ENCODE measurements at places on chromosomes 6 and 20. TPM values are rescaled to one million over a fixed set of nuclear protein-coding genes. Genes with fewer than 3 reads are reported as not detected.
A peak's percentile ranks its signal among the peaks of the same experiment; 100 is the strongest.

DNA sequence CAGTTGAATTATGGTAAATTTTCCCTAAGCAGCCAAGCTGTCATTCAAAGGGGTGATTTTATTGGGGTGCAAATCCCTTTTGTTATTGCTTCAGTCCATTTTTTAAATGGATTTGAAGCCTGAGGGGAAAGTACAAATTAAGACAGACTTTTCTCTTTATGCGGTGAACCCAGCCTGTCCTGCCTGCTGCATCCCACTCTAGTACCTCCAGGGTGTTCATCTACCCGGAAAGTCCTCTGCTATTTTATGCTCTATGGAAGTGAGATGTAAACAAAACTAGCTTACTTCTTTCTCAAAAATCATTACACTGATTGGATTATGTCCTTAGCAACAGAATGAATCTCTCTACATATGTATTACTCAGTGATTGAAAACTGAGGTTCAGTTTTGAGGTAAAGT is 1088.9 kb upstream of the CITED2 start:
- no peak for DNase-seq

DNA sequence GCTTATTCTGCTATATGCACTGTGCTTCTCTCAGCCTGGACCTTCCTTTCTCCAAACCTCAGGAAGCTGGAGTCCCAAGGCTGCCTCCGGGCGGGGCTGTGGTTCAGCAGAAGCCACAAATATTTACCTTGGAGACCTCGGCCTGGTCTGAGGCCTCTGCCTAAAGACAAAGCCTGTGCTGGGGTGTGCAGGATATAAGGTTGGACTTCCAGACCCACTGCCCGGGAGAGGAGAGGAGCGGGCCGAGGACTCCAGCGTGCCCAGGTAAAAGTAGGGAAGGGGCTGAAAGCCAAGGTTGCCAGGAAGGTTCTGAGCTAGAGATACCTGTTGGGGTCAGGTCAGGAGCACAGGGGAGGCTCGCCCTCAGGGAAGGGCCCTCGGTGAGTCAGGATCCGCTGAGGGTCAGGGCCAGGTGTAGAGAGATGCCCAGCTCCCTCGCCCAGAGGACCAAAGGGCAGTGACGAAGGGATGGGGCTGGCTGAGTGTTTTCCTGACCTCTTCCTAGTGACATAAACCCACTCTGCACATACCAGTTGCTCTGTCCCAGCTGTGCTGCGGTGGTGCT is at the start of gene BPIFB1:
TSS of gene BPIFB1 (plus strand) at position 224 of the 565 bp plus-strand sequence. CDS start 2,860 bp downstream, outside the sequence.
- no peak for DNase-seq

DNA sequence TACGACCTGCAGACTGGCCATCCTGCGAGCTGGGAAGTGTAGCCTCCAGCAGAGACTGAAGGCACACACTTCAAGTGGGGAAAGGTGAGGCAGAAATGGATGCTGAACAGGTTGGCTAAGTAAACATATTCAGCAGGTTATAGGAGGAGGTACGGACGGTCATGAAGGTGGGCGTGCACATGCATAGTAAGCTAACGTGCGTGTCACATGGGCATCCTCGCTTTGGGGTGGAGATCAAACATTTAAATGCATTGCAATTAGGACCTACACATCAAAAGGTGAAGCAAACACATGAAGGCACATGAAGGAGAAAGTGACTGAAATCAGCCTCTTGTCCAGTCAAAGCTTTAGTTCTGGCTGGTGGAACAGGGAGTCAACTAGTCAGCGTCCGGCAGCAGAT is 305.6 kb upstream of the EXOC2 start:
- no peak for DNase-seq

- no peak for DNase-seq
Observed at GRCh38 chr6:168939041-168939440, 314.6 kb downstream of the THBS2 start.

- no peak for DNase-seq
Observed at GRCh38 chr6:85250586-85251220, 199.2 kb upstream of the NT5E start.

GRCh38 chr6:130945401-130945919 is 117.6 kb downstream of the EPB41L2 start:
- DNase-seq: no peak

DNA sequence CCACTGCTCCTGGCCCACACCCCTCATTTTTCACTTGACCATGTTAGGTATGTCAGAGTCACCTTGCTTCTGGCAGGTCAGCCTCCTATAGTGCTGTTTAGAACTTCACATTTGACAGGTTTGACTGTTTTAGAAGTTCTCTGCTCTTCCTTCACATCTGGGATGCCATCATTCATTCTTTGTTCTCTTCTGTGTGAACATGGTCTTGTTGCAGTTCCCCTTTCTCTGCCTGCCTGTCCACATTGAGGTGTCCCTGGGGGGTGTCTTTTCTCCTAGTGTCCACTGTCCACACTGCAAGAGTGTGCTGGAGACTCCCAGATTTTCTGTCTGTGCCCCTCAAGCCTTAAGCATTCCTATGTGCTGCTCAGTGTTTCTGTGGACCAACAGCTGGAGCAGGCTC is 89.5 kb downstream of the JARID2 start:
- DNase-seq: no peak

DNA sequence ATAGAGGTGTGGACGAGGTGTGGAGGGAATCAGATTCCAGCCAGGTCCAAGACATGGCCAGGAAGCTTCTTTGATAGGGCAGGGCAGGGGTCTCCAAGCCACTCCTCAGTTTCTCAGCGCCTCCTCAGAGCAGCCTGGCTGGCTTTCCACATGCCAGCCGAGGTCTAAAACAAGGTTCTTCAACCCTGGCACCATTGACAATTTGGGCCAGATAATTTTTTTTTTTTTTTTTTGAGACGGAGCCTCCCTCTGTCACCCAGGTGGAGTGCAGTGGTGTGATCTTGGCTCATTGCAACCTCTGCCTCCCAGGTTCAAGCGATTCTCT is 21.3 kb upstream of the CHMP4B start:
- DNase-seq: no peak

DNA sequence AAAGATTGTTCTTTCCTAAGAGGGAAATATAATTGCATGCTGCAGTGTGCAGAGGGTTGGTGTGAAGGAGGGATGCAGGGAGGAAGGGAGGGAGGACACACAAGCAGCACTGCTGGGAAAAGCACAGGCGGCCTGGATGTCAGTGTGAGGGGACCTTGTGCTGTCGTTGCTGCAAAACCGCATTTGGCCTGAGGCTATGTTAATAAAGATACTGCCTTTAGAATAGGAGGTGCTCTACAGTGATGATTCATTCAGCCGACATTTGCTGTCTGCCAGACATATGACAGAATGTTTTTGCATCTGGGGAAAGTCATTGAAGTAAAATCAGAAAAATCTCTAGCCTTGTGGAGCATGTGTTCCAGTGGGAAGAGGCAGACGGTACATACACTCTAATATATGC is 50.5 kb upstream of the TRIM26 start:
- peak; percentile 82 for DNase-seq

- DNase-seq: no peak
Observed at GRCh38 chr6:125375821-125376220, 74.1 kb upstream of the HDDC2 start.

DNA sequence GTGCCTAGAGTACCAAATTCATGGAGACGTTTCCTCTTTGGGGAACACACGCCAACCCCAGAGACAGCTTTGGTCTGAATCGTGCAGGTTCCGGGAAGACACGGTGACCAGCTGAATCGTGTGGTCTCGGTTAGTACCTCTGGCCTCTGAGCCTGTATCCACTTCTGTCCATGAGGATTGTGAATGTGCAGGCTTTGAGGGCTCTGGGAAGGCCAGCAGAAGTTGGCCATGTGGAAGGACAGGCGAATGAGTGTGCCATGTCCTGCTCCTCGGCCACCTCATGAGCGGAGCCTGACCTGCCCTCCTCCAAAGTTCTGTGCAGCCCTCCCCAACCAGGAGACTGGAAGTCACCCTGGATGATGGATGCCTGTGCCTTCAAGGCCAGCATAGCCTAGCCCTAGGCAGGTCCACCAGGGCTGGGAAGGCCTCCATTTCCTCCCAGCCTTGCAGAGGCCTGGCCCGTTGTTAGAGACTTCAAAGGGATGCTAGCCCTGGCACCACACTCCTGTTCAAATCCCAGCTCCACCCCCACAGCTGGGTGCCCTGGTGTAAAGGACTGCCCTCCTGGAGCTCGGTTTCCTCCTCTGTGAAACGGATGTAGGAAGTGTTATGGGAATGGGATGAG is 1.7 kb upstream of the TMEM74B start:
- no peak for DNase-seq

GRCh38 chr6:45845567-45845966 is 170.1 kb downstream of the CLIC5 start:
- no peak for DNase-seq

GRCh38 chr6:15897063-15897876 is 231.6 kb upstream of the MYLIP start:
- peak; percentile 45 for DNase-seq

- DNase-seq: peak; percentile 45
Observed at GRCh38 chr6:33082702-33083101, 6.9 kb downstream of the HLA-DPB1 start.

DNA sequence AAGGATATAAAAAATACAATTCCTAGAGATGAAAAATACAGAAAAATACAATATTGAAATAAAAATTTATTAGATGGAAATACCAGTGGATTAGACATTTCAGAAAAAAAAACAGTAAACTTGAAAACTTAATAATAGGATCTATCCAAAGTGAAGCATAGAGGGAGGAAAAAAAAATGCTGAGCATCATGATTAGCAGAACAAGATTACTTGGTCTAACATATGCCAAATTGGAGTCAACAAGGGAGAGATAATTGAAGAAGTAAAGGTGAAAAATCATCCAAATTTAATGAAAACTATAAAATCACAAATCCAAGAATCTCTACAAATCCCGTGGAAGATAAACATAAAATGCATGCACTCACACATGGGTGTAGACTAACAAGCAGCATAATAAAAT is 166.2 kb upstream of the BMP5 start:
- no peak for DNase-seq

DNA sequence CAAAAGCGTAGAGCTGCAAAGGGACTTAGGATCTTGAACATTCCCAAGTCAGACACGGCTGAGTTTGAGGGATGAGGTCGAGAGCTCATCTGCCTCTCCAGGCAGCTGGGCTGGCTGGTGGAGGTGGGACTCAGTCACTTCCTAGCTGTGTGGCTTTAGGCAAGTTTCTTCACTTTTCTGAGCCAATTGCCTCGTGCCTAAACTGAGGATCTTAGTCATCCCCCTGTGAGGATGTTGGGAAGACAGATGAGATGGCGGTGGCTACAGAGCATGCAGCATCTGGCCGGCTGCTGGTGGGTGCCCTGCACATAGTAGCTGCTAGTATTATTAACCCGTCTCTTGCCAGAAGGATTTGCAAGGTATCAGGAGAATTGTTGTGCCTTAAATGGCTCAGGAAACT is 27.5 kb downstream of the TFAP2C start:
- DNase-seq: no peak

- no peak for DNase-seq
Observed at GRCh38 chr6:87932361-87932760, 115.3 kb upstream of the SPACA1 start.

- no peak for DNase-seq
Observed at GRCh38 chr6:159754959-159755914, 6.6 kb upstream of the ACAT2 start.

- no peak for DNase-seq
Observed at GRCh38 chr6:169208011-169208410, 45.6 kb downstream of the THBS2 start.

DNA sequence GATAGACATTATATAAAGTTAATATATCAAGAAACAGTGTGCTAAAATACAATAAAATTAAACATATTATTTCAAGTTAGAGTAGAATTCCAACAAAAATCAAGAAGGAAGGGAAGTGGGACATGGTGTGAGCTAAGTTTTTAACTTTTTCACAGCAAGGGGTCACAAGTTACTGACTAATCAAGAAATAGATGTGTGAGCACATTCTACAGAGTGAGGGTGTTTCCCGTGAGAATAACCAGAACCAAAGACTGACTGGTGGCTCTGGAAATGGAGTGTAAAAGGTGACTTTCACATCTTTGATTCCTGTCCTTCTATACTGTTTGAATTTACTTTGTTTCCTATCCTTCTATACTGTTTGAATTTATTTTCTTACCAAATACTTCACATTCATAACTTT is 206.6 kb downstream of the TASP1 start:
- no peak for DNase-seq

DNA sequence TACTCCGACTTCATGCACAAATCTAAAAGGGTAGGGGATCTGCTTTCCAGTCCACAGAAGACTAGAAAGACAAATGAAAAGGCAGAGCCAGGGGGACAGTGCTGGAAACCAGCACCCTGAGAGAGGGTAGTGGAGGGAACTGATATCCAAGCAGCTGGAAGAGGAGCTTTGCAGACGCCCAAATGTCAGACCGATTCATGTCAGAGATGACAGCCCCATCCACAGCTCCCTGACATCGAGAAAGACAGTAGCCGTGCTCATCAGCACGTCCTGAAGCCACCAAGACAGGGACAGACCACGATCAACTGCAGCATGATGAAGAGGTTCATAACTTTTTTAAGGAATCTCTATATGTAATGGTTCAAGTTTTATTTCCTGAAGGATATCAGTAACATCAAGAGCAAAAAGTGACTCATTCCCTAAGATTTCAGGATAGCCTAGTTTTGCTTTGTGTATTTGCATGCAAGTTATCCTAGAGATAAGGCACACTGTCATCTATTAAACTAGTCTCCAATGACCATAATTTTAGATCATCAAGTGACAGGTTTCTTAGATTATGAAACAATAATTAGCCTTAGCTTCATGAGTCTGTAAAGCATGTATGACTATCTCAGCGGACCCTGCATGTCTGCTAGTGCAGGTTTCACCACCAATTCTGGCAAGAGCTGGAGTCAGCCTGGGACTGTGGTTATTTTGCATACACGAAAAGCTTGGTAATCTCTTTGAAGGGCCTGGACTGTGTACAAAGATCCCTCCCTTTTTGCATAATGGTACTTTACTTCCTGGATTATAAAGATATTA is 43.0 kb downstream of the PRDM1 start:
- peak; percentile 76 for DNase-seq

DNA sequence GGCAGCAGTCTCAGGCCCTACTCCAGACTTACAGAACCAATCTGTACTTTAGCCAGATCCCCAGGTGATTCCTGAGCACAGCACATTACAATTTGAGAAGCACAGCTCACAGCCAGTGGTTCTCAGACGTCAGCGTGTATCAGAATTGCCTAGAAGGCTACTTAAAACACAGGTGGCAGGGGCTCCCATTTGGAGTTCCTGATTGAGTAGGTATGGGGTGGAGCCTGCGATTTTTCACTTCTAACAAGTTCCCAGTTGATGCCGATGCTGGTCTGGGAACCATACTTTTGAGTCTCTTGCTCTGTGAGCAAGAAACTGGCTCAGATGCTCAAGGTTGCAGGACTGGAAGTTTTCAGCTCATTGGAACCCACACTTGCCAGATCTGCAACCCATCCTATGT is 89.5 kb downstream of the ZFP64 start:
- no peak for DNase-seq

The ELOVL5 gene
- total RNA-seq: 131 TPM

The PSORS1C2 gene
- total RNA-seq: not detected

The BPI gene
- 0.10 TPM for total RNA-seq

The FOXP4 gene
- 3.1 TPM for total RNA-seq

The BTN1A1 gene
- total RNA-seq: not detected

The OPN5 gene
- total RNA-seq: not detected

The MAS1 gene
- total RNA-seq: not detected

The NHLRC1 gene
- total RNA-seq: 0.04 TPM

The SLC22A3 gene
- not detected for total RNA-seq

The MAFB gene
- 0.25 TPM for total RNA-seq

The OGFRL1 gene
- total RNA-seq: 5.1 TPM

The SLC22A16 gene
- total RNA-seq: not detected

The NINL gene
- 4.4 TPM for total RNA-seq

Data from H4 (cell line).